ENCODE measurements at places on chromosomes 12 and 14.

DNA sequence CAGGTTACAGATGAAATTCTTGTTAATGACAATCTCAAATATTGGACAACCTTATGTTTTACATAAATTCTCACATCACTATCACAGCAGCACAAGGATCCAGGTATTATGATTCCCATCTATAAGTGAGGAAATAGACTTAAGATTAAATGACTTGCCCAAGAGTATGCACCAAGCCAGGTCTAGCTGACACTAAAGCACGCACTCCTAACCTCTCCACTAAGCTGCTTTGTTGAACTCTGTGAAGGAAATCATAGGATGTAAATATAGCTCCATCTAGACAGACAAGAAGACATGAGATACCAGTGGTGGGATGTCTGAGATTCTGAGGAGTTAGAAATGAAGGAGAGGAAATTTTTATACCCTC is 87.9 kb downstream of the PHLDA1 start:
- H3K27me3 ChIP-seq = no peaks in the 10 kb centered on the region
- DNase-seq = no peak
- no peaks in the 10 kb centered on the region for H3K36me3 ChIP-seq
- no peaks in the 10 kb centered on the region for H3K4me1 ChIP-seq

DNA sequence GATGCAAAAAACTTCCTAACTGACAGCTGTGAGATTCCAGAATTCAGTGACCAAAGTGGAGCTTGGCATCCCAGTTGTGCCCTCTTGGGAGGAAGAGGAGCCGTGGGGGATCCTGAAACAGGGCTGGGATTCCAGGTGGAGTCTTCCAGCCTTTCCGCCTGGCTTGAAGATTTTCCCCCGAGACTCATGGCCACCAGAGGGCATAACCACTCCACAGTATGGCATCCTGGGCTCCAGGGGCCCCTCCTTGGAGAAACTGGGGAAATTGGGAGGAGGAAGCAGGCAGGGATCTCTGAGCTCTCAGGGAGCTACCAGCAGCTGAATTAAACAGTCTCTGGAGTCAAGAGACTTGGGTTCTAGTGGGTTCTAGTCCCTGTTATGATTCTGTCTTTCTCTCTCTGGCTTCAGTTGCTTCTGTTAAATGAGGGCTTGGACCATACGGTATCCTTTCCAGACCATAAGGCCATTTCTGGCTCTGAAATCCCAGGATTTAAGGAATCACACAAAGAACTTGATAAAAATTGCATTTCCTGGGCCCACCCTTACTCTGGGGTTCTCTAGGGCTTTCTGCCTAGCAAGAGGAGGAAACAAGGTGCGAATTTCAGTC is 2.6 kb upstream of the TAMALIN start:
- H3K27ac ChIP-seq = no peak overlapping the region
- peaks cover 15% of the 10 kb centered on the region for H3K4me1 ChIP-seq
- no peak overlapping the region for H3K4me3 ChIP-seq
- DNase-seq = peak; percentile 67
- H3K27me3 ChIP-seq = no peaks in the 10 kb centered on the region

DNA sequence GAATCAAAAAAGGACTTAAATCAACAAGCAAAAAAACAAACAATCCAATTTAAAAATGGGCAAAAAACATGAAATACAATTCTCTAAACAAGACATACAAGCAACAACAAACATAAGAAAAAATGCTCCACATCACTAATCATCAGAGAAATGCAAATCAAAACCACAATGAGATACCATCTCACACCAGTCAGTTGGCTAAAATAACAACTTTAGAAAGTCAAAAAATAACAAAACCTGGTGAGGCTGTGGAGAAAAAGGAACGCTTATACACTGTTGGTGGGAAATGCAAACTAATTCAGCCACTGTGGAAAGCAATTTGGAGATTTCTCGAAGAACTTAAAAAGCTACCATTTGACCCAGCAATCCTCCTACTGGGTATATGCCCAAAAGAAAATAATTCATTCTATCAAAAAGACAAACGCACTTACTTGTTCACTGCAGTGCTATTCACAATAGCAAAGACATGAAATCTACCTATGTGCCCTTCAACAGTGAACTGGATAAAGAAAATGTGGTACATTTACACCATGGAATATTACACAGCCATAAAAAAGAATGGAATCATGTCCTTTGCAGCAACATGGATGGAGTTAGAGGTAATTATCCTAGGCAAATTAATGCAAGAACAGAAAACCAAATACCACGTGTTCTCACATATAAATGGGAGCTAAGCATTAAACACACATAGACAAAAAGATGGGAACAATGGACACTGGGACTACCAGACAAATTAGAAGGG is 26.9 kb downstream of the PRKD1 start:
- no peak overlapping the region for H3K27ac ChIP-seq
- H3K27me3 ChIP-seq = no peaks in the 10 kb centered on the region
- H3K36me3 ChIP-seq = no peaks in the 10 kb centered on the region

DNA sequence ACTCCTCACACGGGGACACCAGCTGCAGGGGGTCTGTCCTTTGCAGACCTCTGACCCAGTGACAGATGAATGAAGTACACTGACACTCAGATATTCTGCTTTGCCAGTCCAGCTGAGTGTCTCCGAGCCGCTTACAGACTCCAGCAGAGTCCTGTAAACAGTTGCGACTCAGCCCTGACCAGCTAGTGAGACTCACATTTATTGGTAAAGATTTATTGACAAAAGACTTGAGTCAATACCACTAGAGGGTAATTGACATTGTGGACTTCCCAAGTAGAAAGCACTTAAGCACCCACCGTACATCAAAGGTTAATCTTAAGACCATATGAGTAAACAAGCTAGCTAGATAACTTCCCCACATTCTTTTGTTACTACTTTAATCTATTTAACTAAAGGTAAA is 9.8 kb upstream of the FKBP4 start:
- no peaks in the 10 kb centered on the region for H3K36me3 ChIP-seq
- no peaks in the 10 kb centered on the region for H3K4me1 ChIP-seq
- no peak overlapping the region for H3K27ac ChIP-seq
- H3K4me3 ChIP-seq = no peak overlapping the region

DNA sequence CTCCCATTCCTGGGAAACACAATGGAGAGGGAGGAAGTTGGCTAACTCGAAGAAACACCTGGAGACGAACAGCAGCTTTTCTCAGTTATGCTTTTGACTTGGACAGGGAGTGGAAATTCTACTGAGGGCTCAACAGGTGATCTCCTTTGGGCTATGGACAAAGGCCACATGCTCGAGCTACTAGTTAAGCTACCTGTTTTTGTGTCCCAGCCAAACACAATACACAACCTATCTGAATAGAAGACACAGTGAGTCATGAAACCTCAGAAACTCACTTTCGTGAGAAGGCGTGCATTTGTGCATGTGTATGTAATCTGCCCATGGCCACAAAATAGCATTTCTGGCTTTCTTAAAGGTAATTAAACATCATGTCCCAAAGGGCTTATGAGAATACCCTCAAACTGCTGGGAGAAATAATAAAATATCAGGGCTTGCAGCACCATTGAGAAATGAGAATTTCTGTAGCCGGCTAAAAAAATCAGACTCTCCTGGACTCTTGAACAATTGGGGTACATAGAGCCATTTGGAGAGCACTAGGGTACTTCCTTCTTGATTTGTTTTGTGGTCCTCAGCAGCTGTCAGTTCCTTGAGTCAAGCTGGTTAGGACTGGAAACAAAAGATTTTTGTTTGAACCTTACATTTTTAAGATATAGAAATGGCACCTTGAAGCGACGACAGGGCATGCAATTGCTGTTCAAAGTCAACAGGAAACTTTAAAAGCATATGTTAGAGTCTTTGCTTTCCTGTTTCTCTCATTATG is 85.5 kb upstream of the PTHLH start:
- no peak overlapping the region for H3K27ac ChIP-seq
- no peaks in the 10 kb centered on the region for H3K36me3 ChIP-seq
- DNase-seq = no peak
- no peak overlapping the region for H3K4me3 ChIP-seq

- no peak overlapping the region for H3K27ac ChIP-seq
- H3K4me3 ChIP-seq = no peak overlapping the region
- H3K4me1 ChIP-seq = no peaks in the 10 kb centered on the region
- peak; percentile 79 for DNase-seq
- H3K27me3 ChIP-seq = no peaks in the 10 kb centered on the region
- H3K36me3 ChIP-seq = no peaks in the 10 kb centered on the region
These were observed 84.3 kb downstream of the TNFAIP2 start for GRCh38 chr14:103207388-103208072.

DNA sequence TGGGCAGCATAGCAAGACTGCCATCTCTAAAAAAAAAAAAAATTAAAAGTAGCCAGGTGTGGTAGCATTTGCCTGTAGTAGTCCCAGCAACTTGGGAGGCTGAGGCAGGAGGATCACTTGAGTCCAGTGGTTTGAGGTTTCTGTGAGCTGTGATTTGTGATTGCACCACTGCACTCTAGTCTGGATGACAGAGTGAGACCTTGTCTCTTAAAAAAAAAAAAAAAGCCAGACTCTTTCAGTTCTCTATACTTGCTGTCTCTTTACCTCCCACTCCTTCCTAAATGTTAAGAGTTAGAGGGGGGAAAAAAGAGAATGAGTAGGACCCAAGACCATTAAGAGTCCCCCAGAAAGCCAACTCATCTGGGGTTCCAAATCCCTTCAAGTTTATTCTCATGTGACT is 17.8 kb downstream of the EIF2S1 start:
- no peaks in the 10 kb centered on the region for H3K4me1 ChIP-seq
- H3K4me3 ChIP-seq = no peak overlapping the region
- H3K27me3 ChIP-seq = no peaks in the 10 kb centered on the region
